ENCODE measurements at places on chromosomes 1 and 21.

DNA sequence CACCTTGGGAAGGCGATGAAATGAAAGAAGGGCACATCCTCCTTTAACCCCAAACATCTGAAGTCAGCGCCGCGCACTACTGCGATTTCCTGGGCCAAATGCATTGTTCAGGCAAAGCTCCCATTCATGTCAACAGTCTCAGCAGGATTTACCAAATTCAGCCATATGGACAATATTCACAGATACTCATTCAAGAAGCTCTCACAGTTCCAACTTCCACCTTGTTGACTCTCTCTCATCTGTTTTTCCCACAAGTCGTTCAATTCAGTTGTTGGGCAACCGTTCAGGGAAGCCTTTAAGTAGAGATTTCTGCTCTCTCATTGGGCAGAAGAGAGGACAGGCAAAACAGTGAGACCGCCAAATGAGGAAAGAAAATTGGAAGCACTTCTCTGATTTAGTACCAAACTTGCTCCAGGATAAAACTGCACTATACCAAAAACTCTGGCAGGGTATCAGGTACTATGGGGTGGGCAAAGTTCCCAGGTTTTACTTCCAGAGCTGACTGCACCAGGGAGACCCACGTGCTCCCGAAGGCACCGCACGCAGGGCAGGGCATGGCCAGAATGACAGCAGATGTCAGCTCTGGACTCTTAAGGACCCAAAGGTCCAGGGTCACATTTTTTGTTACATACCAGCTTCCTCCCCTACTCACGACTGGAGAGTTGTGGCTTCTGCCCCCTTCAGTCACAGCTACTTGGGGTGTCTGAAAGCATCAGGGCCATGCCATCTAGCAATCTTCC, 668.8 kb downstream of the KIF26B start:
- no peak for DNase-seq

DNA sequence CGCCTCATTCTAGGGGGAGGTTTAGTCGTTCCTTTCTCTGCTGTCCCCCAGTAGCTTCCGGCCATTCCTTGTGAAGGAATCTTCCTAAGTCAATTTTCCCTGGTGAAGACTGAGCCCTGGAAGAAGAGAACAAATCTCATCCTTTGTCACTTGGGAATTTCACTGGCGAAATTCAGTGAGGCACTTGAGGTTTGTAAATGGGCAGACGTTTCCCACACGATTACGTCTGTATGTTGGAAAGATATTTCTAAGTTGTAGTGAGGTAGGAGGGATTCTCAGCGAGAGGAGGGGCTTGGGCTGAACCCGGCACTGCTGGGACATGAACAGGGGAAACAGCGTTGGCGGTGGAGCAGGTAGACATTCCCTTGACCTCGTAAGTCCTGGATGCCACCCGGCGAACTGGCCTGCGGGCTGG, 47.2 kb downstream of the GALNT2 start:
- no peak for DNase-seq

- DNase-seq = no peak
Measured at GRCh38 chr1:228408041-228408868, 1.6 kb upstream of the TRIM11 start.

DNA sequence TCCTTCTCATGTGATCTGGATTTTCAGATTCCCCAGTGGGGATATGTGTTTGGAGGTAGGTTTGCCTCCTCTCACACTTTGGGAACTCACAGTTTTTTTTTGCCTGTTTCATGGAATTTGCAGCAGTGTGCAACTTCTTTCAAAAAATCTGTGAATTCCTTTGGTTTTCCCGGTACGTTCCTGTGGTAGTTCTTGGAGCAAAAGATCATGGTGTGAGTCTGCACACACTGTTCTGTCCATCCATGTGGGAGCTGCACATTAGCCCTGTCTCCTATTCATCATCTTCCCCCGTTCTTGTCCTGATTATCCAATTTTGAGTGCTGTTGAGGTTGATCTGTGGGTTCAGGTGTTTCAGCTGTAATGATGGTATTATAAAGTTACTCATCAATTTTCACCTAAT, 30.3 kb upstream of the TACSTD2 start:
- DNase-seq = no peak

DNA sequence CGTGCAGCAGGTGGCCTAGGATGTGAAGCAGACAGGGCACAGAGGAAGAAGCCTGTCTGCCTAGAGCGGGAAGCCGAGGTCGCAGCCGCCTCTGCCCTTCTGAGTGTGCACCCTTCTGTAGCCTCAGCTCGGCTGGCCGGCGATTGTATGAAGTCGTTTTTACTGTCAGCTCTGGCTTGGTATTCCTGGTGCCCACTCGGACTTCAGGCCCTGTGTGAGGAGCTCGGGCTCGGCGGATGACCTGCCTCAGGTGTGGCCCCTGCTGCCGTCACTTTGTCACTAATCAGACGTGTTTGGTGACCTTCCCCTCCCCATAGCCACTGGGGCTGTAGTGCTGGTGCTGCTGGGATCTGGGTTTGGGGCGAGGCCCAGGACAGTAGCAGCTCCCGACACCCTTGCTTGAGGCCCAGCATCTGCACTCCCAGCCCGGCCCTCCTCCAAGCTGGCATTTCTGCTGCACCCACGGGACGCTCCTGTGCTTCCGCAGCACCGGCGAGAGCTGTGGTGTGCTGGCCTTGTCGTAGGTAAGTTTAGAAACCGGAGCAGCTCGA, 18.1 kb downstream of the SLX9 start:
- no peak for DNase-seq

DNA sequence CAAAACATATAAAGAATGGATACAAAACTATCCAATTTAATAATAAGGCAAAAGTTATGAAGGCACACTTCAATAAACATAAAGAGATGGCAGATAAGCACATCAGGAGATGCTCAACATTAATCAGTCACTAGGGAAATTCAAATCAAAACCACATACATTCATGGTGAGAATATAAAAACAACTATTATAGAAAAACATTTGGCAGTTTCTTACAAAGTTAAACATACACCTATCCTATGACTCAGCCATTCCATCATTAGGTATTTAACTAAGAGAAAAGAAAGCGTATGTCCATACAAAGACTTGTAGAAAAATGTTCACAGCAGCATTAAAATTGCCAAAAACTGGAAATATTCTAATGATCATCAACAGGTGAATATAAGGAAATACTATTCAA, 44.3 kb downstream of the KIFAP3 start:
- no peak for DNase-seq

GRCh38 chr21:22552390-22552789, 1554.2 kb downstream of the NCAM2 start:
- no peak for DNase-seq

- no peak for DNase-seq
Measured at GRCh38 chr1:54850737-54851136, 36.3 kb downstream of the DHCR24 start.

DNA sequence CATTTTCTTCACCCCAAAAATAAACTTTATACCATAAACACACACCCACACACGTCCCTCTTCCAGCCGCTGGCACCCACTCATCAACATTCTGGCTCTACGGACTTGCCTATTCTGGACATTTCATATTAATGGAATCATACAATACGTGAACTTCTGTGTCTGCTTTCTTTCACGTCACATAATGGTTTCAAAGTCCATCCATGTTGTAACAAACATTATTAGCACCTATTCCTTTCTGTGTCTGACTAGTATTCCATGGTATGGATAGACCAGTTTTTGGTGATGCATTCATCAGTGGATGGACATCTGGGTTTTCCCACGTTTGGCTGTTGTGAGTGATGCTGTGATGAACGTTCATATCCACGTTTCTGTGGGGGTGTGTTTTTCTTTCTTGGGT, 323.2 kb downstream of the KIF26B start:
- DNase-seq = no peak

DNA sequence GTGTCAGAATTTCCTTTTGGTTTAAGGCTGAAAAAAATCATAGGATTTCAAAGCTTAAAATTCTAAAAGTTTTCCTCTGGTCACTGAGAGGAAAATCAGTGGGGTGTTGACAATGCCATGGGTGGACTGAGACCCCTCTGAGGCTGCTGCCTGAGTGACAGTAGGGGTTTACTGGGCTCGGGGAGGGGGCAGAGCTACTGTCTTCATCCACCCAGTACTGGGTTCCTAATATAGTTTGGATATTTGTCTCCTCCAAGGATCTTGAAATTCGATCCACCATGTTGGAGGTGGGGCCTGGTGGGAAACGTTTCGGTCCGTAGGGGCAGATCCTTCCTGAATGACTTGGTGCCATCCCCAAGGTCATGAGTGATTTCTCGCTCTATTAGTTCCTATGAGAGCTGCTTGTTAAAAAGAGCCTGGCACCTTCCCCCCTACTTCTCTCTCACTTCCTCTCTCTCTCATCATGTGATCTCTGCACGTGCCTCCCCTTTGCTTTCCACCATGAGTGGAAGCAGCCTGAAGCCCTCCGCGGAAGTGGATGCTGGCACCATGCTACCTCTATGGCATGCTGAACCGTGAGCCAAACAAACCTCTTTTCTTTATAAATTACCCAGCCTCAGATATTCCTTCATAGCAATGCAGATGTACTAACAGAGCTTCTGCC, 72.3 kb downstream of the MAP10 start:
- no peak for DNase-seq

DNA sequence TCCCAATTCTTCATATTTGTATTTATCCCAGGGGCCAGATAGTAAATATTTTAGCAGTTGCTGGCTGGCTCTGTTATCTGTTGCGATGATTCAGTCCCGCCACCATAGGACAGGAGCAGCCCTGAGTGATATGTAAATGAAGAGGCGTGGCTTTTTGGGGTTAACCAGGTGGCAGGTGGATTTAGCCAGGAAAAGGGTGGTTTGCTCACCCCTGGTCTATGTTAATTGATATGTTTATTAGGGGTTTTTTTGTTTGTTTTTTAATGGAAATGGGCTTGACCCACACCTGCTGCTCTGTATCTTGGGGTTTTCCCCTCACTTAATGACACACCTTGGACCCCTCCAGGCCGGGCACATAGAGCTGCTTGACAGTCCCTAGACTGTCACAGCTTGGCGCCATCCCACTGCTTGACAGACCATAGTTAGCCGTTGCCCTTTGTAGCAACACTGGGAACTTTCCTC, 62.8 kb downstream of the PIK3CD start:
- DNase-seq = no peak

GRCh38 chr21:32061729-32062128, 188.9 kb downstream of the HUNK start:
- DNase-seq = no peak

GRCh38 chr1:35288761-35289160, 20.3 kb downstream of the ZMYM4 start:
- DNase-seq = no peak

GRCh38 chr1:227543283-227544066, 19.9 kb upstream of the ZNF678 start:
- no peak for DNase-seq

- no peak for DNase-seq
Measured at GRCh38 chr1:204583909-204584632, 67.9 kb downstream of the MDM4 start.

DNA sequence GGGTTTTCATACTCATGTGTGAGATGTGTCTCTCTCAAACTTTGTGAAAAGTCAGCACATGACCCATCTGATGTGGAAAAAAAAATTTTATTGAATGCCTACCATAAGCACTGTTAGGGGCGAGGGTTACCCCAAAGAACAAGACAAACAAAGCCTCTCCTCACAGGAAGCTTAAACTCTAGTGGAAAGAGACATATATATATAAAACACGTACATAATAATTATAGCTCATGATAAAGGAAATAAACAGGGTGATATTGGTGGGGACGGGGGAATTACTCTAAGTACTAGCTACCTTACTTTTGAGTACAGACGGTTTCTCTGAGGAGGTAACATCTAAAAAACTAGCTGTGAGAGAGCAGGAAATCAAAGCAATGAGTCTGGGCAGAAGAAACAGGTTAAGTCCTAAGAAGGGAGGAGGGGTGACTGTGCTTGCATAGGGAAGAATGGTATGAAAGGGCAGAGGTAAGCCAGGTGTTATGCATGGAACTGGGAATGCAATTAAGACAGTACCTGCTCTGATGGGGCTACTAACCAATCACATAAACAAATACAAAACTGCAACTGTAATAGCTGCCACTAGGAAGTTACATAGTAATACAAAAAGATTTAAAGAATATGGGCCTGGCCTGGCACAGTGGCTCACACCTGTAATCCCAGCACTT, 4.5 kb downstream of the LIN9 start:
- no peak for DNase-seq

GRCh38 chr1:37998089-37998808, 7.1 kb downstream of the FHL3 start:
- no peak for DNase-seq

GRCh38 chr1:1061682-1062345, 12.3 kb downstream of the RNF223 start:
- DNase-seq = no peak

GRCh38 chr1:20551945-20552727, at the start of gene FAM43B:
Gene FAM43B, plus strand, starts transcription at chr1:20552573. Its CDS starts 401 bp downstream, at chr1:20552974.
- no peak for DNase-seq

DNA sequence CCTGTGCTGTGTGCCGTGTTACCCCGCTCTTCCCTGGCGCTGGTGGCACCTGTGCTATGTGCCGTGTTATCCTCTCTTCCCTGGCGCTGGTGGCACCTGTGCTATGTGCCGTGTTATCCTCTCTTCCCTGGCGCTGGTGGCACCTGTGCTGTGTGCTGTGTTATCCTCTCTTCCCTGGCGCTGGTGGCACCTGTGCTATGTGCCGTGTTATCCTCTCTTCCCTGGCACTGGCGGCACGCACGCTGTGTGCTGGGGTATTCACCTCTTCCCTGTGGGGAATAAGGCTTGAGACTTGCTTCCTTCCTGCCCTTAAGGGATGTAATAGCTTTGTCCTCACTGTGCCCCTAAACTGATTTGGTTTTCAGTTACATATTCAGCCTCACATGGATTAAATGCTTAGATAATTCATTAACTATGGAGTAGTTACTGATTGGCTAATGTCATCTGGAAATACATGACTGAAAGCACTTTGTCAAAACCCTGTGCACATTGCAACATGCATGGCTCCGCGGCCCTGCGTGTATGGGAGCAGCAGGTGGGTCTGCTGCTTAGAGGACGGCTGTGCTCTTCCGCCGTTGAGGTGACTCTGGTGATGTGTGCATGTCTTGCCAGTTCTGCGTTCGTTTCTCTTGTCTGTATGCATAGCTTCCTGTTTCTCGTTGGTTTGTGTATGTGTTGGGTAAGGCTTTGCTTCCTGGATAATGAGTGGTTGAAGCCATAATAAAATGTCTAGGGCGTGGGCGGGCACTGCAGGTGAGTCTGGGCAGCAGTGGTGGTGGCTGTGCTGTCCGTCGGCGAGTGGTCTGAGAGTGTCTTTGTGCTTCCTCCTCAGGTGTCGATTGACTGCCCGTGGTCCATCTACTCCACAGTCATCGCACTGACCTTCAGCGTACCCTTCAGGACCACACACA, 17.9 kb upstream of the PWP2 start:
- no peak for DNase-seq

DNA sequence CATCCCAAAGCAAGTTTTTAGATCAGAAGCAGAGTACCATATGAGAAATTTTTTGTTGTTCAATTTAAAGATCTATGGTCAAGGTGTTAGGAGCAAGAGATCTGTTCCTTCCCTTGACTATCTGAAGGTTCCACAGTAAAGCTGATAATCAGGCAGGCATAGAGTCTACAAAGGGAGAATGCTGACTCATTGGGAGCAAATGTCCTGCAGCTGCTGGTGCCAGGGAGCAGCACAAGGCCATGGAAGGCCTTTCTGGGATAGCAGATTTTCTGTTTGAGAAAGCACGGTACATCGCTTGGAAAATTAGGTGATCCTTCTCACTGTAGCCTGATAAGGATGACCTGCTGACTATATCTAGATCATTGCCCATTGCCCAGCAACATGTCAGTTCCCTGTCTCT, 210.1 kb upstream of the C1orf87 start:
- DNase-seq = no peak

GRCh38 chr1:22509815-22510214, 53.5 kb upstream of the EPHA8 start:
- DNase-seq = no peak

GRCh38 chr1:248862998-248863881, 4.4 kb upstream of the ZNF692 start:
- peak; percentile 47 for DNase-seq

Data from DMS 273 treated with DMSO at 0.1 percent for 48 hours (cell line).